ENCODE measurements at places on chromosomes 12 and 14. TPM values are rescaled to one million over a fixed set of nuclear protein-coding genes. Genes with fewer than 3 reads are reported as not detected.

The BTBD7 gene
- 23.2 TPM for total RNA-seq

The RAP1B gene
- 263 TPM for total RNA-seq

The MYH6 gene
- total RNA-seq: not detected

The FAM186B gene
- total RNA-seq: 0.40 TPM

The PGF gene
- total RNA-seq: 27.8 TPM

The BCL2L14 gene
- total RNA-seq: not detected

The CCDC197 gene
- not detected for total RNA-seq

The CAPZA3 gene
- total RNA-seq: not detected

The CLEC4A gene
- total RNA-seq: 0.07 TPM

The LRRC10 gene
- not detected for total RNA-seq

Data from smooth muscle cell of the pulmonary artery (primary cell).